Effector CD8-positive, alpha-beta T cell (primary cell): ENCODE measurements at places on chromosomes 12 and 14.

- no peak for DNase-seq
Observed at GRCh38 chr14:31138301-31138700, 69.3 kb downstream of the HECTD1 start.

DNA sequence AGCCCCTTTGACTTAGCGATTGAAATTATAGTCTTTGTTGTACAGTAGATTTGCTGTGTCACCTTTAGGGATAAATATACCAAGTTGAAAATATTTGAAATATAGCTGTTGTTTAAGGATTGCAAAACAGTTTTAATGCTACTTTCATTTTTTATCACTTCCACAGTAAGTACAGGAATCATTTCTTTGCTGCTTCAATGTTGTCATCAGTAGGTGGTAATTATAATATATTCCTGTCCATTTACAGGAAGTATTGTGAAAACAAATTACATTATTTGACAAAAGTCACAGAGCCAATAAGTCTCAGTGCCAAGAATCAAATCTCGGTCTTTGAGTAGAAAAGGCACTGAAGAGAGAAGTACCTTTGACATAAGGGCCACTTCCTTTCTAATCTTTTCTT lies 342.6 kb upstream of the RGS6 start:
- no peak for DNase-seq

DNA sequence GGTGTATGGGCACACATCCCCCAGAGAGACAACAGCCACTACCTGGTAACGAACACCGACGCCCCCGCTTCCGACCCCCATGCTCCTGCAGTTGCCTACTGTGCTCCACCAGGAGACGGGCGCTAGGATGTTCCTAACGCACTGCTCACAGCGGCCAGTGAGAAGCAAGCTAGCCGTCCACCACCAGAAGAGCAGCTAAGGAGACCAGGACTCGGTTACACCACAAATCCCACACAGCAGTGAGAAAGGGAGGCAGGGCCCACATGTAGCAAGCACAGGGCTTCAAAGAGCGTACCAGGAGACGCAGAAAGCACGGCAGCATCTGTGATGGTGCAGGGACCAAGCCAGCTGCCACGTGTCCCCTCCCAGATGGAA lies 117.0 kb downstream of the NCOR2 start:
- DNase-seq = no peak

- DNase-seq = no peak
Observed at GRCh38 chr14:100199240-100199860, 39.6 kb upstream of the YY1 start.

DNA sequence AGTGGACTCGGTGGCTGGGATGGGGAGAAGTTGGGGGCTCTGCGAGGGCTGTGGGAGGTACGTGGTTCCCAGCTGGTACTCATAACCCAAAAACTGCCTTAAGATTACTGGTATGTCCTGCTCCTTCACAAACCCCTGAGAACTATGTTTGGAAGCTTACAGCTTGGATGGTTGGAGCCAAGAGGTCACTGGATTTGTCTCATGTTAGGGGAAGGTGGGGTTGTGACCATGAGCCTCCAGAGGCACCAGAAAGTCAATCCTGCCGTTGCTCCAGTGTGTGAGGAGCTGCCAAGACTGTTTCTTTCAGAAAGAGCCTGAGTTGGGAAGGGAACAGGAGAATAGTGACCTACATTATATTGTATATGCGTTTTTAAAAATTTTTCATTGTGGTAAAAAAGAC lies 33.5 kb downstream of the TEAD4 start:
- no peak for DNase-seq
